ENCODE measurements at places on chromosomes 7 and 10.

DNA sequence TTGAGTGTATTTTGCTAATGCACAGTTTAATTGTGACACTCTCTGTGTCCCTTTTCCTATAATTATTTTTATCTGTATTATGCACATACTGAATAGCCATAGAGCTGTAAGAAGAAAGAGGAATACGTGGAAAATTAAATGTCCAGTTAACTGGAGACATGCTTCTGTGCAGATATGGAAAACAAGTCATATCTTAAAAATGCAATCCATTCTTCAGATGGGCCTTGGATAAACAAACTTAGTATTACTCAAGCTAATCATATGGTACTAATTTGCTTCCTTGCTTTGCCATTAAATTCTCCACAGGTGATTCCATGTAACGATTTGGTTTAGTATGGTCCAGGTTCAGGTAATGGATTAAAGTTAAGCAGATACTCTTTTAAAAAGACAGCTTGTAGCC is 201.2 kb upstream of the CELF2 start:
- no peaks in the 10 kb centered on the region for H3K27me3 ChIP-seq
- H3K4me1 ChIP-seq: peaks cover 5% of the 10 kb centered on the region
- H3K4me3 ChIP-seq: no peak overlapping the region
- H3K27ac ChIP-seq: no peak overlapping the region
- DNase-seq: no peak
- H3K36me3 ChIP-seq: no peaks in the 10 kb centered on the region

- no peak for DNase-seq
- peak overlapping the region; percentile 82 for H3K4me3 ChIP-seq
- H3K27me3 ChIP-seq: no peaks in the 10 kb centered on the region
- H3K36me3 ChIP-seq: no peaks in the 10 kb centered on the region
Measured at GRCh38 chr7:134645478-134645877, 1.2 kb upstream of the BPGM start.

DNA sequence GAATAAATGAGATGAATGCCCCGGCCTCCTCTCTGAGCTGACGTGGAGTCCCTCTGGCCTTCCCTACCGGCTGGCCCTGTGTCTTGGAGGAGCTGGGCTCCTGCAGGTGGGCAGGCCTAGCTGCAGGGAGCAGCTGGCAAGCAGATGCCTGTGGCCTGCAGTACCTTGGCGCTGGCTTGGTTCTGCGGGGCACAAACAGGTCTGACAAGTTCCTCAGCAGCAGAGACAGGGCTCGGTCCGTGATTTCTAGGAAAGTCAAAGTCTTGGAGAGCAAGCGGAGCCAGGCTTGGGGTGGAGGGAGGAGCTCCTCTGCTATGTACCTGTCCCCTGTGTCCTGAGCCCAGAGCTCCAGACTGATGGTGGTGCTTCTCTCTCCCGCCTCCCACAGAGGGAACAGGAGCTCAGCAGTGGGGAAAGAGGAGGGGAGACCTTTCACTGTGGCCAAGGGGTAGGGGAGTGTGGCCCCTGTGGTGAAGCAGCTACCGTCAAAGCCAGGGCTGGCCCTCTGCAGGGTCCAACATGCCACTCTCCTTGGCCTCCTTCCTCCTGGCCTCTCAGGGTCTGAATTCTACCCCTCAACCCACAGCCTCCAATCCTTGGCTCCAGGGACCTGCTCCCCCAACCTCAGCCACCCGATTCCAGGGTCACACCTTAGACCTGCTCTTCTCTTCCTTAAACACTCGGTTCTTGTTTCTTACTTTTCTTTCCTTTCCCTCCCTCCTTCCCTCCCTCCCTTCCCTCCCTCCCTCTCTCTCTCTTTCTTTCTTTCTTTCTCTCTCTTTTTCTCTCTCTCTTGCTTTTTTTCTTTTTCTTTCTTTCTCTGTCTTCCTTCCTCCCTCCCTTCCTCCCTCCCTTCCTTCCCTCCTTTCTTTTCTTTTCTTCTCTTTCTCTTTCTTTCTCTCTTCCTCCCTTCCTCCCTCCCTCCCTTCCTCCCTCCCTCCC is 20.1 kb downstream of the MYL10 start:
- peaks cover 26% of the 10 kb centered on the region for H3K4me1 ChIP-seq
- H3K27me3 ChIP-seq: no peaks in the 10 kb centered on the region
- no peak overlapping the region for H3K4me3 ChIP-seq
- no peak overlapping the region for H3K27ac ChIP-seq
- DNase-seq: no peak

DNA sequence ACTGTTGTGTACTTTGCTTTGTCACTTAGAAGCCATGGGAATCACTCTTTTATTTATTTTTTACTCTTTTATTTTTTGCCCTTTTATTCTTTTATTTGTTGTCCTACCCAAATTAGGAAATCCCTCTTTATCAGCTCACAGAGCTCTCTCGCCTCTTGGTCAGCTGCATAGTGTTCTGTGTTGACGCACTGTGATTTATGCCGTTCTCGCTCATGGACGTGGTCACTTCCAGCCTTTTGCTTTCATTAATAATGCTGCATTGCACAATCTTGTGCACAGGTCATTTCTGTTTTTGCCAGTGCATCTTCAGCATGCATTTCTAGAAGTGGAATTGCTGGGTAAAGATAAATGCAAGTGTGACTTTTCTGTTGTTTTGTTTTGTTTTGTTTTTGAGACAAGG is 42.3 kb downstream of the FBH1 start:
- no peak overlapping the region for H3K27ac ChIP-seq
- peaks cover 2% of the 10 kb centered on the region for H3K4me1 ChIP-seq
- no peak for DNase-seq
- no peak overlapping the region for H3K4me3 ChIP-seq
- H3K36me3 ChIP-seq: peaks cover 65% of the 10 kb centered on the region

Data from muscle of leg (tissue), 16 donors.